ENCODE measurements at places on chromosomes 6 and 20.

DNA sequence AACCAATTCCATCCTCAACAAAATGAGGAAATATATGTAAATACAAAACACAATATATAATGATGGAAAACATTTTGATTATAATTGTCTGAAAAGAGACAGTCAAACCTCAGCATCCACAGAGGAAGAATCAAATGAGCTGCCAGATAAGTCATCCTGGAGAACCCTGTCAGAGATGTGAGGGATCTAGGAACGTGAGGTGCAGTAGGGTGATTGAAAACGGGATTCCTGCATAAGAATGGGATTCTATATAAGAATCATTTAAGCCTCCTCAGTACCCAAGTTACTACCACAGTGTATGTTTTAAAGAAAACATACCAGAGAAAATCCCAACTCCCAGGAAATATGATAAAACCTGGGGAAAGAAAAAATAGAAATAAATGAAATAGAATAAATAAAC is 690.5 kb downstream of the FRK start:
- DNase-seq, result no peak

- DNase-seq, result no peak
Measured at GRCh38 chr6:60671369-60671768, 1614.7 kb downstream of the KHDRBS2 start.

DNA sequence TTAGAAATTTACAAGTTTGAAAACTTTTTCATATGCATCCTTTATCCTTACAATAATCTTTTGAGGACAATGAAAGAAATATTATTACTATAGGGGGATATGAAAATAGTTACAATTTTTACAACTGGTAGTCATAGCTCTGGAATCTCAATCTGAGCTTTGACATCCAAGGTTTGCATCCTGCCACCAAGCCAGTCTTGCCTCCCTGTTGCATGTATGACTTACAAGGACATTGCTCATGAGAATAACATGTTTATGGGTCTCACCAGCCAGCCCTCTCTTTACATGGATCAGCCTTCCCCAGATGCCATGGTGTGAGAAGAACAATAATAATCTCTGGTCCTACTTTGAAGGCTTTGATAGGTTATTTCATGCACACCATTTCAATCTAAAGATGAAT is 67.5 kb downstream of the THEMIS start:
- DNase-seq, result no peak

DNA sequence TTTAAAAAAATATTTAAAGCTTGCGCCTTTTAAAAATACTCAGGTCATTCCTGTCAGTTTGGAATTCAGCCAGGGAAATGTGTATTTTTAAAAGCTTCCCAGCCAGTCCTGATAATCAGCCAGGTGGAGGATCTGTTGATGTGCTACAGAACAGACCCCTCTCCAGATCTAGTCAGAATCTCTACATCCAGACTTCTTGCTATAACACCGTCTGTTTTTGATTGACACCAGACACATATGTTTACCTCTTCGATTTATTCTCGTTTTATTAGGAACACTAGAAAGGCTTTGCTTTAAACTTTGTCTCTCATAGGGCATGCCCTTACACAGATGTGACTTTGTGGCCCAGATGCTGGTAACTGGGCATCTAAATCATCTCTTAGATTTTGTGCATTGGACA is 11.7 kb downstream of the PARD6B start:
- DNase-seq, result no peak

DNA sequence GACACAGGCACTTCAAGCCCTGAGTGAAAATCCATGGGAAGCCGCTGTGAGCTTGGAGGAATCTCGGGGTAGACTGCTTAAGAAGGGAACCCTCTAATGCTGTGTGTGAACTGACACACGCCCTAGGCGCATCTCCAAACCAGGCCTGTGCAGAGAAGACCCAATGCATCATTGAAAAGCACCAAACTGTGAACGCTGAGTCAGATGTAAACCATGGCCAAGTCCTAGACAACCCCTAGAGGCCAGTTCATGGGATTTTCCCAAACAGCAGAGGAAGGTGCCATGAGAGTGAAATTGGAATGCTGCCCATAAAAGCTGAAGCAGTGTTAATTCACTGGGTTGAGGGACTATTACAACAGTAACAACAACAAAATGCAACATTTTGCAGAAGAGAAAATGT is 296.5 kb downstream of the SMOC2 start:
- no peak for DNase-seq

DNA sequence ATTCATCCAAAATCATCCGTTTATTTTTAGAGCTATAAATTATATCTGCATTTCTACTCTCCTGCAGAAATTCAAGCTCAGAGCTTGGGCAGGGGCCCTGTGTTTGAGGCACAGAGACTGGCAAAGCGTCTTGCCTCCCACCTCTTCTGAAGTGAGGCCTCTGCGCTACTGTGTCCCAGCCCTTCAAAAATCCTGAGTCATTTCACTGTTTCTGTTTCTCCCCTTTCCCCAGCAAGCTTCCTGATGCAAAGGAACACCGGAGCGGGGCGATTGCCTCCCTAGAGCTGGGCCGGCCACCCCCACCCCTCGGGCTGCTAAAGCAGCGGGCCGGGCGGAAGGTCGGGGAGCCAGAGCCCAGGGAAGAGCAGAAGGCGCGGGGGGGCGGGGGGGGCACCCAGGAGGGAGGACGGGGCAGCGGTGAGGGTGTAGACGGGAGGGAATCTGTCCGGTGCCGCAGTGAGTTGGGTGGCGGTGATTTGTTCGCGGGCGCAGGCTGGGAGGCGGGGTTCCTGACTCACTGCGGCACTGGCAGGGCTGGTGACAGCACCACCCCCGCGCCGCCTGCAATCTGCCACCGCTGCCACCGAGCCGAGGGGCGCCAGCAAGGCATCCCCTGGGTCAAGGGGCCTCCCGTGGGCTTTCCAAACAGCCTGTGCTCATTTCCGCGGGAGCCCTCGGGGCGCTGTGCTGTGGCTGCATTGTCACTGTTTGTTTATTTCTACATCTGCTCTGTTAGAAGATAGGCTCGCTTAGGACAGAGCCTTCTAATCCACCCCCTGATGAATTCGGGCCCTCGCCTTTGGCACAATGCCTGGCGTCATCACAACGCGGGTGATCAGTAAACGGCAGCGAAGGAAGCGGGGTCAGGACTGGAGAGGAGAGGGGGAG is 46.5 kb upstream of the SNAP25 start:
- DNase-seq, result no peak

DNA sequence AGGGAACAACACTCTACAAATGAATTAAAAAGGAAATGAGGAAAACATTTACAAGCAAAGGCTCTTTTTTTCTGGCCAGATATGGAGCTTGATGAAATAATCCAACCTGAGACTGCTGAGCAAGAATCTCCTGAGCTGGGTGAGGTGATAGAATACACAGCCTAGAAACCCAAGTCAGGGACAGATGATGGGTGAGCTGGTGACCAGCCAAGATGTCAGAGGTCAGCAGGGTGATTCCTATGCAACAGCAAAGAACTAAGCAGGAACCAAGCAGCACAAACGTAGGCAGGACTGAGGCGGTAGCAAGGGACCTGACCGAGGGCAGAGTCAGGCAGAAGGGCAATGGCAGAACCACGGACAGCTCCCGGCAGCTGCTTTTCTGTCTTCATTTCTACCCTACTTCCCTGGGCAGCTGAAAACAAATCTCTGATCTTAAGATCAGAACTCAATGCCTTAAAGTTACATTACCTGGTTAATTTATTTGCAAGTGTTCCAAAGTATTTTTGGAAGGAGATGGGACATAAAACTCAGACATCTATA is 75.1 kb downstream of the CDC40 start:
- DNase-seq, result no peak

DNA sequence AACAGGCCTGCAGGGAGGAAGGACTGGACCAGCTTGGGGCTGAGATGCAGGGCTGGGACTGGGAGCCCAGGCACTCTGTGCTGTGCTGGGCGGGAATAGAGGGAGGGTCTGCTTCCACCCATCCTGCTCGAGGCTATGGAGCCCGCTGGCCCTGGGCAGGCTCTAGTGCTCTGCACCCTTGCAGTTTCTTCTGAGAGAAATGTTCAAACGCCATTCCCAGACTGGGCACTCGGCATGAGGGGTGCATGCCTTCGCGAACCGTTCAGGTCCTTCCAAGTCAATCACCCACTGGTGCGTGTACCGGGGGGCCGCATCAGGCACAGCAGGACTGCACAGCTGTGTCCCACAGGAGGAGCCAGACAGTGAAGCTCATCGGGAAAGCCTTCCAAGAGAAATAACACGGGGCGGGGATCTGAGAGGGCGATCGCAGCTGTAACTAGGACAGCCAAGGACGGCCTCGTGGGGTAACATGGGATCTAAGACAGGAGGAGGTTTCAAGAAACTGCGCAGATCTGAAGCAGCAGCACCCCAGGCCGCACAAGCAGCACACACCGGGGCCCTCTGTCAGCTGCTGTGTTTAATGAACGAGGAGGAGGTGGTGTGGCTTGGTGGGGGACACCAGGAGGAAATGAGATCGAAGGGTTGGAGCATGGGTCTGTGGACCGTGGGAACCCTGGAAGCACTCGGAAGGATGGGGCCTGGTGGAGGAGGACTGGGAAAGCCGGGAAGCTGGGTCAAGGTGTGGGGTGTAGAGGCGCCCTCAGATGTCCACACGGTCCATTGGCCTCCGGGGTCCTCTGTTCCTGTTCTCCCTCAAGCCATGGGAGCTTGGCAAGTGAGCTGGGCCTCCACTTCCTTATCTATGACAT is 26.1 kb upstream of the PYGB start:
- no peak for DNase-seq

DNA sequence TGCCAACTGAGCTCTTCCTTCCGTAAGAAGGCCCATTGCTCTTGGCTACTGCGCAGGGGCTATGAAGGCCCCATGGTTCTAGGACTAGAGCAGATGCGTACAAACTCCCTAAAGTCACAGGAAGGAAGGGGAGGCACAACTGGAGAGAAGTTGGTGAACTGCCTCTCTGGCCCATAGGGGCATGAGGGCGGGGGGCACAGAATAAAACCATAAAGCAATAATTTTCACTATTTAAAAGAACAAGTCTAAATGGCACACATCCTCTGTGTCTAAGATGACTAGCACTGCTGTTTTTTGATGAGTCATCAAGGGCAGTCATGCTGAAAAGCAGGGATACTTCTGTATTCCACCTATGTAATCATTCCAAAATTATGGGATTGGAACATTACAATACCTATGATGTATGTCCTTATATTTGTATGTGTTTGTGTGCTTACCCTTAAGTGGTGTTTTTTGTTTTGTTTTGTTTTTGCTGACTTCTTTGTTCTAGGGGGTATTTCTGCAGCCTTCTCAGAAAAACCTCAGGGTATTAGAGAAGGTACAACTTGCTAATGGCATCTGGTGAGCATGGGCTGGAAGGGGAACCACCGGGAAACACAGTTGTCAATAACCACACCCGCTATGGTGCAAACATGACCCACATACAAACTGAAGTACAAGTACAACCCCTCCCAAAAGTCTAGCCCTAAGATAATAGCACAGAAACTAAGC is 36.9 kb downstream of the B4GALT5 start:
- DNase-seq, result peak; percentile 42

GRCh38 chr6:48222241-48222640 is 111.2 kb upstream of the PTCHD4 start:
- no peak for DNase-seq

GRCh38 chr6:81561071-81561564 is 191.4 kb downstream of the TENT5A start:
- DNase-seq, result no peak

DNA sequence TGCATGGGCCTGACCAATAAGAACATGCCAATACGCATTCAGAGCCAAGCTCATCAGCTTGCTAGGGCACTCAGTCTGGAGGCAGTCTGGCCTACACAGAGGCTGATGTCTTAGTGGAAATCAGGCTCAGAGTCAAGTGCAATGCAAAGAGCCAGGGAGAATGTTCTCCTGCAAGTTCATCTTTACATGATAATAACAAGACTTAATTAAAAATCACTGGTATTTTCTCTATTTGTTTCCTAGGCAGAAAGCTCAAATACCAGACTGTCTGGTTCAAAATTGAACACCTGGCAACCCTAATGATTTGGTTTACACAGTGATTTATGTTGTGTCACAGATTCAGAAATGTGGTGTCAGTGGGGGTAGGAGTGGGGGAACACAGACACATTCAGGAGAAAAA is 689.3 kb upstream of the FLRT3 start:
- DNase-seq, result no peak

GRCh38 chr6:77034161-77034560 is 429.1 kb downstream of the HTR1B start:
- no peak for DNase-seq

- no peak for DNase-seq
Measured at GRCh38 chr6:43806043-43806757, 36.2 kb downstream of the VEGFA start.

GRCh38 chr6:118562959-118563358 is 14.9 kb downstream of the PLN start:
- no peak for DNase-seq

GRCh38 chr6:108801366-108801765 is 46.9 kb upstream of the ARMC2 start:
- no peak for DNase-seq

DNA sequence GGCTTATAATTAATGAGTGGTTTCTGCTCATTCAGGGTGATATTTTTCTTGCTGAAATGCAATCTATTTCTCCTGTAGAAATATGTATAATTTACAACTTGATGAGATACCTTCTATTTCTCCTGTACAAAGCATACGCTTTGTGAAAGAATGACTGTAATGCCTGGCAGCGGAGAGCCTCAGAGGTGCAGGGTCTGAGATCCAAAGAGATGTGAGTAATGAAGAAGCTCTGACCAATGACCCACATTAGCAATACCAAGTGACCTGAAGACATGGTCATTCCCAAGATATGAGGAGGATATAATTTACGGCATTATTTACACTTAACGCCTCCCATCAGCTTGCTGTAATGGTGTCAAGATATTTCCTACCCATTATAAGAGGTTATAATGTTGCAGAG is 98.4 kb upstream of the RAB32 start:
- no peak for DNase-seq

DNA sequence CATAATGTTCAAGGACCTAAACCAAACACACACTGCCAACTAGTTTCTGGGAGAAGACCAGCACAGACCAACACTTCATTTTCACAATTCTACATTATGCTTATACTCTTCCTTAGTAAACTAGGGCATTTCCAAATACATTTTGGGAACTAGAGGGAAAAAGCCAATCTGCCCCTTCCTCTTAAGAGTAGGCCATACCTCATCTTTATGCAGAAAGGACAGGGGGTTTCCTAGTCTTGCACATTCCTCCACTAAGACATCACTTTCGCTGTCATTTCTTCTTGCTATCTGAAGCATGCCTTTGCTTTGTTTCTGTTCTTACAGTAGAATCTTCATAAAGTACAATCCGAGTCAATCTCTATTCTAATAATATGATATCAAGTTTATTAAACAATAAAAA is 105.7 kb downstream of the SMLR1 start:
- DNase-seq, result no peak

DNA sequence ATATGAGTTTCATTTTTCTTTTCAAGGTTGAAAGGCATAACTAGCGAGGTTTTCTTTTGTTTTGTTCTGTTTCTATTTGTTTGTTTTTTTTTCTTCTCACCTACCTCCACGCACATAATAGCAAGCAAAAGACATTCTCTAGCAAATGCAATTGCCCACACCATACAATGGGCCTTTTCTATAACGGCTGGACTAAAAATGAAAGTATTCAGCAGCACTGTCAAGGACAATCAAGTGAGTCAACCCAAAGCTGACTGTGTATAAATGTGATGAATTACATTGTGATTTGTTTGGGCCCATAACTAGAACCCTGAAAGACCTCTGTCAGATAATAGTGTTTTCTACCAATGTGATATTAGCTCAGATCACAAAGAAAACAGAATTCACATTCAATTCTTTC is 496.7 kb downstream of the RNF144B start:
- DNase-seq, result no peak
